Muscle of arm (tissue), 14 donors: ENCODE measurements at places on chromosomes 6 and 20.
A peak's percentile ranks its signal among the peaks of the same experiment; 100 is the strongest.

DNA sequence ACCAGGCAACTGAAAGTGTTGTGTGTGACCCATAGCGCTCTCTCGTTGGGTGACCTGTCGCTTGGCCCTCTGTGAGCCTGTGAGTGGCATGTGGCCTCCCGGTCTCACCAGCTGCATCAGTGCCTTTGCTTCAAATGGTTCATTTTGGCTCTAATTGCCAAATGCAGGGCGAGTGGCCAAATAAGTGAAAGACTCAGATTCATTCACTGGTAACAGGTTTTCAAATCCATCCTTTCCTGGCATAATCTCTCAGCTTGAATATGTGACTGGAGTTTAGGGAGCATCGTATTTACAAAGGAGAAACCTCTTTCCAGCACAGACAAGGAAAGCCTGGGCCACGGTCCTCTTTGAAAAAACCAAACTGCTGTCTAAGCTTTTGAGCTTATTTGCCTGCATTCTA lies 321.6 kb upstream of the QKI start:
- no peak for DNase-seq

DNA sequence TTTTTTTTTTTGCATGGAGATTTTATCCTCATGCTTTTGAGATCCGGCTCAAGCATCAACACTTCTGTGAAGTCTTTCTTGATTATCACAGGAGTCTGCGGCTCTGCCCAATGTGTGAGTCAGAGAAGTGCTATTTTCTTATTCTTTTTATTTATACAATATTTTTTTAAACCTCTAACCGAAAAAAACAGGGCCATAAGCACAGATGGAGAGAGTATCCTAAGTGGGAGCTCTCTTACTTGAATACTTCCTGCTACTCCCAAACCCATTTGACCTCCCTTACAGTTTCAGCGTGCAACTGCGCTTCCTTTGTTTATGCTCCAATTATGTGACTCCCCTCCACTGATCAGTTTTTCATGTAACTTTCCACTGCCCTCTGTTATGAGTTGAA lies 8.7 kb upstream of the ATXN1 start:
- no peak for DNase-seq

DNA sequence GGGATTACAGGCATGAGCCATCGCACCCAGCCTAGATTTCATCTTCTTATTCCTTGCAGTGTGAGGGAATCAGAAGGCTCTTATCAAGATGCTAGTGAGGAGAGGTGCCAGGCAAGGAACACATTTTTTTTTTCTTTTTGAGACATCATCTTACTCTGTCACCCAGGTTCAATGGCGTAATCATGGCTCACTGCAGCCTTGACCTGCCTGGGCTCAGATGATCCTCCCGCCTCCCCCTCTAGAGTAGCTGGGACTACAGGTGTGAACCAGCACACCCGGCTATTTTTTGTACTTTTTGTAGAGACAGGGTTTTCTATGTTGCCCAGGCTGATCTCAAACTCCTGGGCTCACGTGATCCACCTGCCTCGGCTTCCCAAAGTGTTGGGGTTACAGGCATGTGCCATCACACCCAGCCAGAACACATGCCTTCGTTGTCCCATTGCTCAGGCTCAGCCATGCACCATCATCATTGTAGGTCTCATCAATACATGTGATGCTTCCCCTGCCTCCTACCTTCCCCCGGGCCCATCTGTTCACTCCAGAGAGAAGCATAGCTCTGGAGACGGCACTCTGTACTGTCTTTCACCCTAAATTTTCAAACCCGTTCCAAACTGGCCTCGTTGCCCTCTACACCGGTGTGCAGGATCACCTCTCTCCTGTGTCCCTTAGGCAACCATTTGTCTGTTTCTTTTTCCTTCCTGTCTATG lies 10.1 kb downstream of the FLOT1 start:
- no peak for DNase-seq

GRCh38 chr6:163460307-163460782 lies 45.8 kb downstream of the QKI start:
- DNase-seq, result peak; percentile 26

GRCh38 chr20:44110816-44111568 lies 76.0 kb downstream of the JPH2 start:
- no peak for DNase-seq

DNA sequence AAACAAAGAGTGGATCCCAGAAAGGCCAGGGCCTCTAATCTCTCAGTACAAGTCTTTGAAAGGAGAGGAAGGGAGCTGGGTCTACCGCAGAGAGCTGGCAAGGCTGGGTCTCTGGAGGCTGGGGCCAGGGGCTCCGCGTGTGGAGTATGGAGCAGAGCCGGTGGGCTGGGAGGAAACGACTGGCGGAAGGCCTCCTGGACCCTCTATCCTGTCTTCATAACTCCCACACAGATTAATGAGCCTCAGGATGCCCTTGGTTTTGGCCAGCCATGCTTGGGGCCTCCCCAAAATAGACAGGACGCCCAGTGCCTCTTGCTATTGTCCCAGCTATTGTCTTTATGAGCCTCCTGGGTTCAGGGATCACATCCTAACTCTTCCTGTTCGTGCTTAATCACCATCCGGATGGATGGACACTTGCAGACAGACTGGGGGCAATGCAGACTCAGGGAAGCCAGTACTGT lies 306.4 kb downstream of the DHX35 start:
- peak; percentile 55 for DNase-seq
